ENCODE measurements at places on chromosomes 11 and 22. TPM values are rescaled to one million over a fixed set of nuclear protein-coding genes. Genes with fewer than 3 reads are reported as not detected.

Gene AIFM3
- total RNA-seq = not detected

Gene SCUBE2
- total RNA-seq = 0.50 TPM

Gene COX8A
- 188 TPM for total RNA-seq

Gene CNGA4
- total RNA-seq = 0.07 TPM

Gene DMC1
- 4.2 TPM for total RNA-seq

Gene POU2F3
- not detected for total RNA-seq

Gene RIC3
- 0.27 TPM for total RNA-seq

Gene LMO1
- total RNA-seq = 0.40 TPM
